ENCODE measurements at places on chromosomes 4 and X. TPM values are rescaled to one million over a fixed set of nuclear protein-coding genes. Genes with fewer than 3 reads are reported as not detected.

DNA sequence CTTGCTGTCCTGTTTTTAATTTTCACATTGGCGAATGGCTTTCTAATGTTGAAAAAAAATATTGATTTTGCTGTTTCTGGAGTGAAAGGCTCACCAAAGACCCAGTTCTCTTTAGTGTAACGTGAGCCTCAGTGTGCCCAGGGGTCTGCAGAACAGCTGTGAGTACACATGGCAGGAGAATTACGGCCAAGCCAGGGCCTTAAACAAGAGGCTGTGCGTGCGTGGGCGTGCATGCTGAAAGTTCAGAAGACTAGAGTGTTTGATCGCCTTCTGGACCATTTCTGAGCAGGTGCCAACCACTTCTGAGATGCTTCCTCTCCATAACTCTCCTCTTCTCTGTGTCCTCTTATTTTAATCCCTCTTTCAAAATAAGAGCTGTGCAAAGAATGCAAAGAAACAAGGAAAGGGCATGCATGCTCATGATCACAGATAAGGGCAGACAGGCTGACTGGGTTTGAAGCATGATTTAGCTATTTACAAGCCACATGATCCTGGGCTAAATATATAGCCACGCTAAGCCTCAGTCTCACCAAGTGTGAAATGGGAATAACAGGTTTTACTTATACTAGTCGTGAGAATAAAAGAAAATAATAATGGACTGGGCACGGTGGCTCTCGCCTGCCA lies 9.9 kb downstream of the PHEX start:
- DNase-seq = no peak

GRCh38 chr4:160235285-160235684 lies 1132.4 kb downstream of the RAPGEF2 start:
- DNase-seq = no peak

Gene AFF2
- total RNA-seq = 0.11 TPM

Gene RBMX
- total RNA-seq = 89.7 TPM

Gene FSTL5
- total RNA-seq = not detected
